ENCODE measurements at places on chromosomes 1 and 21. TPM values are rescaled to one million over a fixed set of nuclear protein-coding genes. Genes with fewer than 3 reads are reported as not detected.
A peak's percentile ranks its signal among the peaks of the same experiment; 100 is the strongest.

- DNase-seq: peak; percentile 90
Observed at GRCh38 chr1:15949453-15950245, 26.3 kb downstream of the ZBTB17 start.

UMODL1 gene
- not detected for total RNA-seq

S100B gene
- 8.3 TPM for total RNA-seq

DNA sequence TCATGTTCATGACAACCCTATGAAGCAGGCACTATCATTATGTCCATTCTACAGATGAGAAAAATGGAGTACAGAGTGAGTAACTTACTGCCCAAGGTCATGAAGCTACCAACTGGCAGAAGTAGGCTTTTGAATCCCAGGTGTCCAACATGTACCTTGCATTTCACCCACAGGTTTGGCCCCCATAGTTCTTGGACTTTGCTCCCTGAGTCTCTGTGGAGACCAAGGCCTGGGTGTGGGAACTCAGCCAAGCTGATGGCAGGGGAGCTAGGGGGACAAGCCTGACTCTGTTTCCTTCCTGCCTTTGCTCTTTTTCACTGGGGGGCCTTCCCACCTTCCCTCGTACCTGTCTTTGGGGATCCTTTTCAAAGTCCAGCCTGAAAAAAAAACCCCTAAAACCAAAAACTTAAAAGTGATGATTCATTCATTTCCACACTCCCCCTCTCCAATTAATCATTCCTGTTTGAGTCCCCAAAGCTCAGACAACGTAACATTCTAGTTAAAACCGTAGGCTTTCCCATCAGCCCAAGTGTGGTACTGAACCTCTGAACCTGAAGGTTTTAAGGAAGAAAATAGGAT is 8.5 kb upstream of the TTC22 start:
- DNase-seq: no peak

DNA sequence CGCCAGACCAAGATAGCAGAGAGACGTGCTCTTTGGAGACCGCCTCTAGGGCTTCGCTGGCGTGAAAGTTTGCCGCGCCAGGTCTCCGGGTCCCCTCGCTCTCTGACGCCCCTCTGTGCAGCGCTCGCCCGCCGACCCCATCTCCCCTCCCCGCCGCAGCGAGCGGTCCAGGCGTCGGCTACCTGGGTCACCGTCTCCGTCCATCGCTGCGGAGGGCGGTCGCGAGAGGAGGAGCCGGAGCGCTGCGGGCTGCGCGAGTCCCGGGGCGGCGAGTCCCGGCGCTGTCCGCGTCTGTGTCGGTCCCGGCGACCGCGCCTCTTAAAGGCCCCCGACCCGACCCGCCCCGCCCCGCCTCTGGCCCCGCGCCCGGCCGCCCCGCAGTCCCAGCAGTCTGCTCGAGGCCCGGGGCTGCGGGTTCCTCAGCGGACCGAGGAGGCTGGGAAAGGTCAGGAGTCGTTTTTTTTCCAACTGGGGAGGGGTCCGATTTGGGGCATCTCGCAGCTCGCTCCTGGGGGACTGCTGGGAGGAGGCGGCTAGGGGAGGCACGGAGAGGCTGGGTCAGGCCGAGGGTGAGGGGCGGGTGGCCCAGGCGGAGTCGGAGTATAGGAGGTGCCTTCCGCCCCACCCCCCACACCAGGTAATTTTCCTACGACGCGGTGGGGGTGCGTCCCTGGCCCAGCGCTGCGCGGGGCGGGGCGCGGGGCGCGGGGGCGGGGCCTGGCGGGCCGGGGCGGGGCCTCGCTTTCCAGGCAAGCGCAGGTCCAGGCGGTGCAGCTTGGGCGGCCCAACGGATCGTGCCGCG is at the start of the genes FBXO2 and FBXO44:
Gene FBXO2 (minus strand): TSS at position 293 of the 802 bp plus-strand sequence. CDS start 89 bp downstream, at position 204.
Gene FBXO44 (plus strand): TSS at position 741 of the 802 bp plus-strand sequence. CDS start 959 bp downstream, outside the sequence.
- DNase-seq: peak; percentile 76

GRCh38 chr1:161427733-161428516 is 60.2 kb upstream of the CFAP126 start:
- no peak for DNase-seq

DNA sequence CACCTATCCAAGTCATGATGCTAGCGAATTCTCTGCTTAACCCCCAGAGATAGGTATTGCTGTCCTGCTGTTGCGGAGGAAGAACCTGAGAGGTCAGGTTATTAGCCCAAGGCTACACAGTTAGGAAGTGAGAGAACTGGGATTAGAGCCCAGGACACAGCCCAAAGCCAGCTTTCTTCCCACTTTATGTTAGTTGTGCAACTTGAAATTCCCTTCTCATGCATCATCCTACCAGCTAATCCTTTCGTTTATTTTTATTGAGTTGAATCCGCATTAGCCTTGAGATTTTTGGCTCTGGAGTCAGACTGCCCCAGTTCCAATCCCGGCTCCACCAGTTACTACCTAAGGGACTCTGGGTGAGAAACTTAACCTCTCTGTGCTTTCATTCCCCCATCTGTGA is 65.4 kb downstream of the PLEKHA6 start:
- no peak for DNase-seq

DNA sequence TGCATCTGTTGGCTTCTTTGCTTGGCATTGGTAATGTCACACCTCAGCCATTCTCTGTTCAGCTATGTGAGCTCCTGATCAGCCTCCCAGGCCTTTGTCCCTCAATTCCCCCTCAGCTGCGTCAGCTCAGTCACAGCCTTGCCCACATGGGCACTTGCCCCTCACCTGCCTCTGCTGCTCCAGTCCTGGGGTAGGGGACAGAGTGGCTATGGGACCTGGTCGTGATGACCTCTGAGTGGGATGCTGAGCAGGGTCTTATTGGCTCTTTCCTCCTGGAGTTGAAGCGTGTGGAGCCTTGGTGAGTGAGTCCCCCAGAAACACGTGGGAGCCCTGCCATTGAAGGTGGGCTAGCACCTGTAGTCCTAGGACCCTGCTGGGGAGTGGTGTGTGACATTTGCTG is 61.4 kb upstream of the TLR5 start:
- no peak for DNase-seq

DNA sequence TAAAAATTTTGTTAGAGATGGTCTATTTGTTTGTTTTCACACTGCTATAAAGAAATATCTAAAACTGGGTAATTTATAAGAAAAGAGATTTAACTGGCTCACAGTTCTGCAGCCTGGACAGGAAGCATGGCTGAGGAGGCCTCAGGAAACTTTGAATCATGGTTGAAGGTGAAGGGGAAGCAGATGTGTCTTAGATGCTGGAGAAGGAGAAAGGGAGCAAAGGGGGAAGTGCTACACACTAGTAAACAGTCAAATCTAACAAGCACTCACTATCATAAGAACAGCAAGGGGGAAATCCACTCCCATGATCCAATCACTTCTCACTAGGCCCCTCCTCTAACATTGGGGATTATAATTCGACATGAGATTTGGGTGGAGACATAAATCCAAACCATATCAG is 76.8 kb upstream of the COL24A1 start:
- DNase-seq: no peak

DNA sequence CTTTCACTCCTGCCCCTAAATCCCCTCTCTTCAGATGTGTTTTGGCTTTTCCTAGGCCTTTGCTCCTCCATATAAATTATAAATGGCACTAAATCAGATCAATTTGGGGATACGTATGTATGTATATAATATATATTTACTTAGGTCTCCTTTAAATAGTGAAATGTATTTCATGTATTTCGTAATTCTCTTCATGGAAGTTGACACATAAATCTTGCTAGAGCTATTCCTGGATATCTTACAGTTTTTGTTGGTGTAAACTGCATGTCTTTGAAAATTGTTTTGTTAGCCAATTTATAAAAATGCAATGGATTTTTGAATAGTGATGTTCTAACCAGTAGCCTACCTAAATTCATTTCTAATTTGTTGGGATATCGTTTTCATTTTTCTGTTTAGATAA is 9.0 kb downstream of the RPF1 start:
- no peak for DNase-seq

MANEAL gene
- total RNA-seq: 1.2 TPM

- no peak for DNase-seq
Observed at GRCh38 chr1:201736707-201737320, 92.1 kb upstream of the IPO9 start.

MROH9 gene
- total RNA-seq: not detected

DNA sequence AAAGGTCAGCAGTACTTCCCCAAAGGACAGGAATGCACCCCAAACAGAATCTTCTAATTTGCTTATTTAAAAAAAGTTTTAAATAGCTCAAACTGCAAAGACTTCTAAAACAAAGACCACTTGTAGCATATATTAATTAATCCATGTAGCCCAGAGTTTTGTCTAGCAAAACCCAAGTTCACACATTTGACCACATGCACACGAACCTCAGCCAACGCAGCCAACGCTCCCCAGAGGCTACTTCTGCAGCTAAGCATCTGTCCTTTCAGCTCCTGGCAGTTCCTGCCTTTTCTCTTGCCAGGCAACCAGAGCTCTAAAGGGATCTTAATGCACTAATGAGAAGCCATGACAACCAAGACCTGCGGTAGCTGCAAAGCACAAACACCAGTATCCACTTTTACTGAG is 89.6 kb downstream of the RERE start:
- DNase-seq: peak; percentile 76

All from Right ventricle myocardium inferior (tissue), 1 donor.